GM04503 (cell line): ENCODE measurements at places on chromosomes 2 and 18.

GRCh38 chr2:45806563-45807358, 155.3 kb downstream of the PRKCE start:
- DNase-seq, result no peak

GRCh38 chr2:94984964-94985575, 40.4 kb upstream of the MAL start:
- no peak for DNase-seq

DNA sequence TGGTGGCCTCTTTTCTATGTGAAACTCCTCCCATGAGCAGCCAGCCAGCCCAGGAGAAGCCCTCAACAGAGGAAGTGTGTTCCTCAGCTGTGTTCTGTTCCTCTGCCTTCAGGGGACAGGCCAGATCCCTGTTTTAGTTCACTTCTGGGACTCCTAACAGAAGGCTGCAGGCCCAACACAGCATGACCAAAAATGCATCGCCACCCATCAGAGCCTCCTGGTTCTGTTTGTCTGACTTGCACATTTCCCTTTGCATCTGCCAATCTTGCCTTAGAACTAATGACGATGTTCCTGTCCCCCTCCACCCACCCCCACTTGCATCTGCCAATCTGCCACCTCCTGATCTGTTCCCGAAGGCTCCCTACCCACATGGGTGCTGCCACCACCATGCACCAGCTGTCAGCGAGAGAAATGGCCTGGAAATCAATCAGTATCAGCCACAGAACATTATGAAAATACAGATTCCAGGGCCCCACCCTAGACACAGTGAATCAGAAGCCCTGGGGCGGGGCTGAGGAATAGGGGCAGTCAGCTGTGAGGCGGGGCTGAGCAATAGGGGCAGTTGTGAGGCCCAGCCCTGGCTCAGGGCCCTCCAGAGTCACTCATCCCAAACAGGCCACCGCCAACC, 51.0 kb downstream of the FAM168B start:
- no peak for DNase-seq

DNA sequence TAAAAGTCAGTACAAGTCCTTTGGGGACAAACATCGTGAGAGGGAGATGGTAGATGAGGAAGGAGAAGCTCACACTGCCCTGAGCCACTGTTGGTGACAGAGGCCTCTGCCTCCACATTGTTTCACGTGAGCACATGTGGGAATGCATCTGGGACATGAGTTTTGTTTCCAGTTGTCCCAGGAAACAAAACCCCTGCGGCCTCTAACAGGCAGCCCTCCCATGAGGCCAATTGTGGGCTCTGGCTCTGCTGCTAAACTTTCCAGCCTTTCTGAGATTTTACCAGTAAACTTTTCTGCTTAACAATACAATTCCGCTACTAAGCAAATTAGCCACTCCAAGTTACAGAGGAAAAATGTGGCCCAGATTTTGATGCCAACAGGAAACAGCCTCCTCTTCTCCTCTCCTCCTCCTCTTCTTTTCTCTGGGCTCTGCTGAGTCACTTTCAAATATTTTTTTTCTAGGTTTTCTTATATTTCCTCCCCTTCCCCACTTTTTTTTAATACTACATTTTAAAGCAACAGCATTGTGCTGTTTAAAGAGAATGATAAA, 23.4 kb upstream of the LRRC30 start:
- DNase-seq, result peak; percentile 2

- DNase-seq, result no peak
Observed at GRCh38 chr2:150485871-150486538, 1.5 kb downstream of the RND3 start.

DNA sequence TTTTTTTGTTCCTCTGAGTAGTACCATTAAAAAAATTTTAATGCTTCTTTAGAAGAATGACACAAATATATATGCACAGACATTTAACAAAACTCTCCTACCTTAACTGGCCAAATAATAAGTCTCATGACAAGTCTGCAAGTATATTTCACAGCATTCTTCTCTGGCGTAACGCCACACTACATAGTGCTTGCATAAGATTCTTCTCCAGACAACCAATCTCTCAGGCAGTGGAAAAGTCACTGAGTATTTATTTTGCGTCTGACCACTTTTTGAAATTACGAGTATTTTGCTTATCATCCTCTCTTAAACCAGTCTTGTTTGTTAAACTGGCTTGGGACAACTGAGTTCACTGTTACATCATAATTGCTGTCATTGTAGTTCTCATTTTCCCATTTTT, 749.2 kb downstream of the ADCYAP1 start:
- DNase-seq, result no peak

DNA sequence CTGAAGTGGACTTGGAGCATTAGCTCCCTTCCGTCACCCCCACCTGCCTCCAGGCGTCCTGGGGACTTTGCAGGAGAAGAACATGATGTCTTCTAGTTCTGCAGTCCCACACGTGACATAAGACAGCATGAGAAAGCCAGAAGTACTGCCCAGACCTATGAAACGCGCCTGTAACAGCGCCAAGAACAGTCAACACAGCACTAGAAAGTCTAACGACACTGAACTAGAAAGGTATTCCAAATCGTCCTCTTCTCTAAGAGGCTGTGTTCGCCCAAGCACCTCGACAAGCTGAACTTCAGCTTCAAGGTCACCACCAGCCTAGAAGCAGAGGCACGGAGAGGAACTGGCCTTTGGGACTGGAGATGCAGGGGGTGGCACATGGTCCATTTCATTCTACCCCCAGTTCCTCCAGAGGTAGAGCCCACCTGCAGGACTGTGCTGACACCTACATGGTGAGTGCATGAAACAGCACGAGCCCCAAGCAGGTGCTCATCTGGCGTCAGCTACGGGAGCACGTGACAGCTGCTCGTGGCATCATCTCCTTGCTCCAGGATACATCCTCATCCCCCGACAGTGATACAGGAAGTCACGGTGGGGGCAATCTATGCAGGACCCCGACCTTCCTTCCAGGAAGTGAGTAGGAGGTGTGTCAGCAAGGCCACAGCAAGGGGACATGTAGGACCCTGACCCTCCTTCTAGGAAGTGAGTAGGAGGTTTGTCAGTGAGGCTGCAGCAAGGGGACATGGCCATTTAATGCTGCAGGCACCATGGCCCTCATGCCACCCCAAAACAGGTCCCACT, 3.7 kb downstream of the HDAC4 start:
- DNase-seq, result no peak

DNA sequence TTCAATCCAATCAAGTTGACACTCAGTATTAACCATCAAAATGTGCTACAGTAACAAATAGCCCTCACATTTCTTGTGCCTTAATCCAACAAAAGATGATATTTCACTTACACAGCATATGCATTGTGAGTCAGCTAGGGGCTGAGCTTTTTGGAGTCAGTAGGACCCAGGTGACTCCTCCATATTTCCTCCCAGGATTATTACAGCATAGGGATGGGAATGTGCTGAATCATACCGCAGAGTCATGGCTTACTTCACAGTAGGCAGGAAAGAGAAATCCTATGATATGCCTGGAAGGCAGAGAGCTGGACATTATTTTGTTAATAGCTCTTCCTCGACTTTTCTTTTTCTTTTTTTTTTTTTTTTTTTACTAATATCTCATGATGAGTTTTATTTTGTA, 153.3 kb downstream of the TMEM182 start:
- DNase-seq, result peak; percentile 1

GRCh38 chr2:203993560-203993959, 57.0 kb downstream of the ICOS start:
- no peak for DNase-seq

GRCh38 chr2:107305966-107306365, 420.0 kb upstream of the ST6GAL2 start:
- no peak for DNase-seq

- no peak for DNase-seq
Observed at GRCh38 chr2:212032536-212033219, 505.9 kb downstream of the ERBB4 start.

DNA sequence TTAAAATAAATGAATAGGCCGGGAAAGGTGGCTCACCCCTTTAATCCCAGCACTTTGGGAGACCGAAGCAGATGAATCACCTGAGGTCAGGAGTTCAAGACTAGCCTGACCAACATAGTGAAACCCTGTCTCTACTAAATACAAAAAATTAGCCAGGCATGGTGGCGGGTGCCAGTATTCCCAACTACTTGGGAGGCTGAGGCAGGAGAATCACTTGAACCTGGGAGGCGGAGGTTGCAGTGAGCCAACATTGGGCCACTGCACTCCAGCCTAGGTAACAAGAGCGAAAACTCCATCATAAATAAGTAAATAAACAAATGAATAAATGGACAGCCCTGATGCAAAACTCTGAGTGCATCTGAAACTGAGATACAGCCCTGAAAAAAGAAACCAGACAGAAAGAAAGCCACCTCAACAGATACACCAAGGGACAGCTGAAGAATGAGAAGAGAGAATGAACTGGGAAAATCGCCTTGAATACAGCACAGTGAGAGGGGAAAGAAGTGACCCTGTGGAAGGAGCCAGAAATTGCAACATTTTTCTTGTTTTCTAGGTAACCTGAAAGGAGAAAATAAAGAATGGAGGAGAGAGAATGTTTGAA, 64.4 kb downstream of the TRABD2A start:
- DNase-seq, result no peak

DNA sequence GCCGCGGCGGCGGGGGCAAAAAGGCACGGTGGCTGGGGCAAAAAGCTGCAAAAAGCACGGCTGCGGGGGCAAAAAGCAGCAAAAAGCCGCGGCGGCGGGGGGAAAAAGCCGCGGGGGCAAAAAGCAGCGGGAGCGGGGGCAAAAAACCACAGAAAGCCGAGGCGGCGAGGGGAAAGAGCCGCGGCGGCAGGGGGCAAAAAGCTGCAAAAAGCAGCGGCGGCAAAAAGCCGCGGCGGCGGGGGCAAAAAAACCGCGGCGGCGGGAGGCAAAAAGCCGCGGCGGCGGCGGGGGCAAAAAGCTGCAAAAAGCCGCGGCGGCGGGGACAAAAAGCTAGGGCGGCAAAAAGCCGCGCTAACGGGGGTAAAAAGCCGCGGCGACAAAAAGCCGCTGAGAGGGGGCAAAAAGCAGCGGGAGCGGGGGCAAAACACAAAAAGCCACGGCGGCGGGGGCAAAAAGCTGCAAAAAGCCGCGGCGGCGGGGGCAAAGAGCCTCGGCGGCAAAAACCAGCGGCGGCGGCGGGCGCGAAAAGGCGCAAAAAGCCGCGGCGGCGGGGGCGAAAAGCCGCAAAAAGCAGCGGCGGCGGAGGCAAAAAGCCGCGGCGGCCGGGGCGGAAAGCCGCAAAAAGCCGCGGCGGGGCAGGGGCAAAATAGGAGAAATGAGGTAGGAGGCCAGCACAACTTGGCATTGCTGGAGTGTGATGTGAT, 123.4 kb downstream of the ANKRD30BL start:
- DNase-seq, result no peak

DNA sequence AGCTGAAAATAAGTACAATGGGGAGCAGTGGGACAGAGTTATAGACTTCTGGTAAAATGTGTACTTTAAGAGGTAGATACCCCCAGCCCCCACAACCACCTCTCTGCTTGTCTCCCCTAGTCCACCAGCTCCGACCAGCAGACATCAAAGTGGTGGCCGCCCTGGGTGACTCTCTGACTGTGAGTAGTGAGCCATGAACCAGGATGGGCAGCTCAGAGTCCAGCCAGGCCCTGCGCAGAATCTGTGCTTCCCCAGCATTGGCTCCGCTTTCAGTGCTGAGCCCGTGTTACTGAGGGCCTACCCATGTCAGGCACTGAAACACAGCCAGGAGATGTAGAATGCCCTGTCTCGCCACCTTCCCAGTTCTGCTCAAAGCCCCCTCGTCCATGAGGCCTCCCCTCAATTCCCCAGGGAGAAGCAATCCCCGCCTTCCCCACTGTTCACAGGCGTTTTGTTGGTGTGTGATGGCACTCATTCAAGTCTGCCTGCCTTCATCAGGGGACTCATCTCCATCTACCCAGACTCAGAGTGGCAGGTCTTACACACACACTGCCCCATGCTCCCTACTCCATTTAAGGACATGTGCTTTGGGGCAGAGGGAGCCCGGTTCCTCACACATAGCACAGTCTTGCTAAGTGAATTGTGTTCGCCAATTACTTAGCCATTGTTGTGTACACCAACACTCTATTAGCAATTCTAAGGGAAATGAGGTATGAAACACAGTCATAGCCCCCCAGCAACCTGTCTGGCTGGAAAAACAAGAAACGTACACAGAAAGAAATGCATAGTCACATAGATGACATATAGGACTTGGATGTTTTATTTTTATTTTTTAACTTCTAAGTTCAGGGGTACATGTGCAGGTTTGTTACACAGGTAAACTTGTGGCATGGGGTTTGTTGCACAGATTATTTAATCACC, 122.6 kb downstream of the PLB1 start:
- DNase-seq, result no peak

DNA sequence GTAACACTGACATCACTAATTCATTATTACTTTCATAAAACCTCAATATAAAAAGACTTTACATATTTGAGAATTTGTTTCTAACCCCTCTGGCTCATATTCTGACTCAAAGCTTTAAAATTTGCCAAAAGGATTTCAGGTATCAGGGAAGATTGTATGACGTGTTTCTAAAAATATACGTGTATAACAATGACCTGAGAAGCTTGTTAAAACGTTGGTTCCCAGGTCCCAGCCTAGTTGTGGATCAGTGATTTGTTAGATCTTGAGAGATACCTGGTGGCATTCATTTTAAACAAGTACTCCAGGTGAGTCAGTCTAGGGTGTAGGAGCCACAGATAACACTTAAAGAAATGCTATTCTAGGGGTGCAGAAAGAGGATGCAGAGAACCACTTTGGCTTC, 1096.8 kb upstream of the NXPH2 start:
- DNase-seq, result no peak

DNA sequence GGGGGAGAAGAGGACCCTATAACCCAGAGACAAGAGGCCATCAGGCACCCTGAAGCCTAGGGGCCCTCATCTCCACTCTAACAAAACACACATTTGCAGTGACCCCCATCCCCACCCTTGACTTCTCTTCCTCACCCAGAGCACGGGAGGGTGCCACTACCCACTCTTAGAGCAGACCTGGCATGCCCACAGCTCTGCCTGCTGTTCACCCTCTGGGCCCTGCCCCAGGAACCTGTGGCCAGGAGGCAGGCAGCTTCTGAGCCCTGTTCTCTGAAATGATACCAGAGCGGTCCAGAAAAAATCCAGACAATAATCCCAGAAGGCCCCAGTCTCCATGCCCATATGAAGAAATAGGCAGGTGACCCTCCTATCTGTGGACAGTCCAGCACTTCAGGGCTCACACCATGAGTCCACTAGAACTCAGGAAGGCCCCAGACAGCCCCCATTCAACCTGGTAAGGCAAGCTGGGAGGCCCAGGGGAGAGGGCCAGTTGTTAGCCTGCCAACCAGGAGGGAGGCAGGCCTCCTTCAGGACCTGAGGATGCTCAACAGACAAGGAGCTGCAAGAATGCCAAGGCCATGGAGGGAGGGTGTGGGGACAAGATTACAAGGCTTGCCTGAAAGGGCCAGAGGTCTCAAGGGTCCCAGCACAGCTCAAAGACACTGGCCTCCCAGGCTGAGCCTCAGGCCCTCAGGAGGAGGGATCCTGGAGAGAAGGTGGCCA, 75.0 kb downstream of the TNS1 start:
- DNase-seq, result no peak
